ENCODE measurements at places on chromosomes 16 and 17.

DNA sequence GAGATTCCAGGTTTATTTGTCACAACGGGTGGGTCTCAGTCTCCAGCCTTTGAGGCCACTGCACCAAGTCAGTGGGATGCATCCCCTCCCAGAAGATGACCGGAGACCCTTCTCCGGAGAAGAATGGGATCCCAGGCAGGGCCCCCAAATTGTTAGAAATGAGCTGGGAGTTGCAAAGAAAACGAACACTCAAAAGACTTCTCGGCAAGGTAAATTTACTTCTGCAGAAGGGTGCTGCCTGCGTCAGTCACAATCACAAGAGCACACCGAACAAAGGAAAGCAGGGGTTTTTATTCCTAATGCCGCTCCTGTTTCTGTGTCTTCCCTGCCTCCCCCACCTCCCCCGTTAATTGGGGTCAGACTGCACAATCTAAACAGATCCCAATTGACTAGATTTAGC, 61.4 kb downstream of the ATF7IP2 start:
- DNase-seq = no peak

DNA sequence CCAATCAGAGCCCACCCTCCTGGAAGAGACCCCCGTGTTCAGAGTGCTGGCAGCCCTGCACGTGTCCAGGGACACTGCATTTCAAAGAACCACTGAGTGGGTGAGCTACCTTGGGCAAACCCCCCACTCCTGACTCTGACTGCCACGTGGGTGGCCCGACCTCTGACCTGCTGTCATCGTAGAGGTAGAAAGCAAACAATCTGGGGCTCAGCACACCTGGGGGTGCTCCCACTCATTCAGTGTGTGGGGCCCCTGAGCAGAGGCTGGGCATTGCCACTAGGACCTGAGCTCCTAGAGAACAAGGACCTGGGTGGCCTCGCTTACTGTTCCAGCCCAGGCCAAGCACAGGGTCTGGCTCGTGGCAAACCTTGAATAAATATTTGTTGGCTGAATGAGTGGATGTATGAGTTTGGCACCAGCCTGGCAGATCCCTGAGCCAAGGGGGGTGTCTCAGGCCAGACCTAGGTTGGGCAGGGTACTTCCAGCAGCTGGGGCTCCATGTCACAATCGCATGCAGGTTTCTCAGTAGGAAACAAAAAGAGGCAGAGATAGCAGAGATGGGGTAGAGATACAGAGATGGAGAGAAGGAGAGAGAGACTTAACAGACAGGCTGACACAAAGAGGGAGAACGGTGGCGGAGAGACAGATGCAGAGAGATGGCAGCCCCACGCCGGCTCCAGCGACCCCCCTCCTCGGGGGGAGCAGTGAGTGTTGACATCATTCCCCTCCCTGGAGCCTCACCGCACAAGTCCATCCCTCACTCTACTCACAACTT, 5.4 kb upstream of the DRC7 start:
- no peak for DNase-seq

DNA sequence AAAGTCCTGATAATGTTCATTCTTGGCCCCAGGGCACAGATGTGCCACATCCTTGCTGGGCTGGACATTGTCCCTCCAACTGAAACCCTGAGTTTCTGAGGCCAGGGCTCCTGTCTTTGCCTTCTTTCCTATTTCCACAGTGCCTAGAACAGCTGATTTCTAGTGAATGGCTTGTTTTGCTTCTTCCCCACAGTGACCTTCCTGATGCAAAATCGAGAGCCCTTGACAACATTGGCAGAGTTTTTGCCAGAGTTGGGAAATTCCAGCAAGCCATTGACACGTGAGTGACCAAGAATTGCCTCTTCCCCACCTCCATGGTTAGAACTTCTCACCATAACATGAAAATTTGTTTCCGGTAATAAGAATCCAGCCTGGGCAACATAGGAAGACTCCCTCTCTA, 14.5 kb downstream of the ODAD4 start:
- DNase-seq = no peak

DNA sequence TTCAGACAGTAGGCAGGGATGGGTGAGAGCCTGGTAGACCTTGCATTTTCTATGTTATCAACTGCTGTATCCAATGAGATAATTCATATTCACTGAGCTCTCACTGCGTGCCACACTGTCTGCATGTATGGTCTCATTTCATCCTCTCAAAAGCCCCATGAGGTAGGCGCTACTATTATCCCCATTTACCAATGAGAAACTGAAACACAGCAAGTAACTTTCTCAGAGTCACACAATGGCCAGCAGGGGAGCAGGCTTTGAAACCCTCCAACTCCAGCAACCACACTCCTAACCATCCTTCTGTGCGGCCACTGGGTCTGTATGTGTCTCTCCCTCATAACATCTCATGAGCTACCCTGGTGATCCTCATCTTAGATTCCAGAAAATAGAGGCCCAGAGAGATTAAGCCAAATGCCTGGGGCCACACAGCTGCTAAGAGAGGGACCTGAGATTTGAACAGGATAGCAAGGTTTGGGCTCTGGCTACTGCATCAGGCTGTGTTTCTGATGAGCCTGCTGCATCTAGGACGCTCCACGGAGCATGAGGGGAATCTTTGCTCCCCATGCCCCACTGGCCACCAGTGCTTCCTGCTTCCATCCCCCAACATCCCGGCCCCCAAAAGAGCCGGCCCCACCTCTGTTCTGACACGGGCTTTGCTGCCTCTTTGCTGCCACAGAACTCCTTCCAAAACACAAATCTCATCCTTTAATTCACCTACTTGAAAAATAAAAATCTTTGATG, 3.2 kb downstream of the CCR7 start:
- DNase-seq = no peak

DNA sequence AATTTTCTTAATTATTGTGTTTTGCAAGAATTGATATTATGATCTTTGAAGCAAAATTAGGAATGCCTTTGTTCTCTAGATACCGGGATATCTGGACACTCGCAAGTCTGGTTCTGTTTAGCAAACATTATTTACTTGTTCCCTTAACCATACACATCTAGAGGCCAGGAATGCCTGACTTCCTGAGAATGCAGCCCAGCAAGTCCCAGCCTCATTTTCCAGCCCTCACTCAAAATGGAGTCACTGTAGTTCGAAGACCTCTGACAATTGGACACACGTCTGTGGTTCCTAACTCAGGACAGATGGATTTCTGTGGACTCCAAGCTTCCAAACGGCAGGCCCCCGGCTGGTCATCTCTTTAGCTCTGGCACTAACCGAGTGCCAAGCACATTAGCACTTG, 355.4 kb upstream of the RBFOX1 start:
- DNase-seq = no peak

DNA sequence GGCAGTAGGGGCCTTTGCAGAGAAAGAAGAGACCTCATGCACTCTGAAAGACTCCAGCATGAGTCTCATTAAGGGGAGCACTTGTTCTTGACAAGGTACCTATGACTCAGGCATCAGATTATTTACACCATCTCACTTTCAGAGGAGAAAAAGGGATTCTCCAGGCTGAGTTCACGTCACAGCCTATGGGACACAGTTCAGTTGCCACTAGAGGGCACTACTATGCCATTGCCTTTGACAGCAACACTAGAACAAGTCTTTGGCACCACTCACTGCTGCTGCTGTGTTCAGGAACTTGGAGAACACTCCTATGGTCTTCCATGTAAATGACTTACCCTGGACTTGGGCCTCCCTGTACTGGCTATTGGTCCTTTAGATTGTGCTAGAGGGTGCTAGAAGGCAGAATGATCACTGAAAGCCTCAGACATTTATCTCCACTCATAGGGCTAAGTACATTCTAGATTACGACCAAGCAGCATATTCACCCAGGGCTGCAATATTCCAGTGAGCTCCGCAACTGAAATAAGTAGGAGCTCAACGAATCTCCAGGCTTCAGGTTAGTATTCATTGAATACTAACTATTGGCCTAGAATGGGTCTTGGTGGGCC, 225.1 kb upstream of the CA10 start:
- DNase-seq = peak; percentile 69

- DNase-seq = no peak
Measured at GRCh38 chr17:77618173-77618572, 340.3 kb upstream of the TNRC6C start.

DNA sequence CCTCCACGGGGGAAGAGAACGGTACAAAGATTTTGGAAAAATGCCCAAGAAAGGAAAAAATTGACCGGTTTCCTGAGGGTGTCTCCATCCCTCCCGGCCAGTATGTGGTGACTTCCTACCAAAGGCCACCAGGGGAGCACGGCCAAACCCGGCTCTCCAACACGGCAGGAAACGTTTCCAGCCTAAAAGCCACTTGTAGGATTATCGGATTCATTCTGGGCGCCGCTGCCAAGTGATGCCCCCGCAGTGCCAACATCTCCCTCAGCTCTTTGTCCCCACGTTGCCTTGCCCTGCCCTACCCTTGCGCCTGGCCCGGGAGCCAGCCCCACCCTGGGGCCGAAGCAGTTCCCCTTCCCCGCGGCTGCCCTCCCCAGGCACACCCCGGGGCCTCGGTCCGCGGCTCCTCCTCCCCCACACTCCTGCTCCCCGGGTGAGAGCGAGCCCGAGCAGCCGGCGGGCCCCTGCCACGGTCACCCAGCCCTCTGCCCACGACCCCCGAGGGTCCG, 688 bp downstream of the CRK start:
- peak; percentile 38 for DNase-seq

GRCh38 chr17:31401456-31402254, 10.2 kb downstream of the RAB11FIP4 start:
- no peak for DNase-seq

DNA sequence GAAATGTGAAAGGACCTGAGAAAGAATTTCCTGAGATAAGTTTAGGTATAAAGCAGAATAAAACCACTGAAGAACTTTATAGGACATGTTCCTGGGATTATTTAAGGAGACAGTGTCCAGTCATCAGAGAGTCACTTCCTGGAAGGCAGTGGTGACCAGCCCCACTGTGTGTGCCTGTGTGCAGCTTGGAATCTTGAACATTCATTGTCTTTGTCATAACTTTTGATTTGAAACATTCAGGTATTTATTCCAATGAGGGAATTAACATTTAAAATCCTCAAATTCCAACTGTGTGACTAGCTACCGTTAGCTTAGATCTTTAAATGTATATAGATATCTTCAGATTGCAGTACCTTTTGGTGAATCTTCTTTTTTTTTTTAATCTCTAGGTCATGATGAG, 61.7 kb upstream of the MRC2 start:
- DNase-seq = no peak

- peak; percentile 81 for DNase-seq
Measured at GRCh38 chr17:81976332-81977210, 858 bp upstream of the ASPSCR1 start.

DNA sequence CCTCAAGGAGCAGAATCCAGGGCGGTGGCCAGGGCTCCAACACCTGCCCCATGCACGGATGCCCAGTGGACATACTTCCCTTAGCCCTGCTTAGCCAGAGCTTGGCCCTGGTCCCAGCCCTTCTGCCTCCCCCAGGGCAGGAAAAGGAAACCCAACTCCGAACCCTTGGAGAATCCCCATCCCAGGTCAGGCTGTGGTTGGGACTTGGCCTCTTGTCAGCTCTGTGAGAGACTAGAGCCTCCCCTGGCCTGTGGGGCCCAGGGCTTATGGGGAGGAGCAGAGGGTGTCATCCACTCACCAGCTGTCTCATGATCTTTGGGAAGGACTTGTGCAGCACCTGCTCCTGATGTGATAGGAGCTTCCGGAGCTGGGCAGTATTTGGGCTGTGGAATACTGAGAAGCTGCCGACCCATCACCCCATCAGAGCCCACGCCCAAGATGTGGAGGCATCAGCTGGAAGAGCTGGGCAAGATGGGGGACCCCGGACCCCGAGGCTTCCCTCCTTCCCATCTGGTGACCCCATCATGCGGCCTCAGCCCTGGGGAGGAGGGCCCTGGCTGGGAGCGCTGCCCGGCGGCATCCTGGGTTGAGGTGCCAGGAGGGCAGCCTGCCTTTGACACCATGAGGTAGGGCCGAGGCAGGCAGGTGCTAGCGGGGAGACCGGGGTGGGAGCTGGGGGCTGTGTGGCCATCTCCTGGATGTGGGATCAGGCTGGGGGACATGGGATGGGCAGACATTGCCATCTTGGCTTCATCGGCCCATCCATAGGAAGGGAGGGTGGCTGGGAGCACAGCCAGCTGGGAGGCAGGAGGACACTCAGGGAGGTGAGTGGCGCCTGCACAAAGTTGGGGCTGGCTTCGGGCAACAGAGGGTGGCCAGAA, 45.1 kb downstream of the TNFRSF13B start:
- no peak for DNase-seq

DNA sequence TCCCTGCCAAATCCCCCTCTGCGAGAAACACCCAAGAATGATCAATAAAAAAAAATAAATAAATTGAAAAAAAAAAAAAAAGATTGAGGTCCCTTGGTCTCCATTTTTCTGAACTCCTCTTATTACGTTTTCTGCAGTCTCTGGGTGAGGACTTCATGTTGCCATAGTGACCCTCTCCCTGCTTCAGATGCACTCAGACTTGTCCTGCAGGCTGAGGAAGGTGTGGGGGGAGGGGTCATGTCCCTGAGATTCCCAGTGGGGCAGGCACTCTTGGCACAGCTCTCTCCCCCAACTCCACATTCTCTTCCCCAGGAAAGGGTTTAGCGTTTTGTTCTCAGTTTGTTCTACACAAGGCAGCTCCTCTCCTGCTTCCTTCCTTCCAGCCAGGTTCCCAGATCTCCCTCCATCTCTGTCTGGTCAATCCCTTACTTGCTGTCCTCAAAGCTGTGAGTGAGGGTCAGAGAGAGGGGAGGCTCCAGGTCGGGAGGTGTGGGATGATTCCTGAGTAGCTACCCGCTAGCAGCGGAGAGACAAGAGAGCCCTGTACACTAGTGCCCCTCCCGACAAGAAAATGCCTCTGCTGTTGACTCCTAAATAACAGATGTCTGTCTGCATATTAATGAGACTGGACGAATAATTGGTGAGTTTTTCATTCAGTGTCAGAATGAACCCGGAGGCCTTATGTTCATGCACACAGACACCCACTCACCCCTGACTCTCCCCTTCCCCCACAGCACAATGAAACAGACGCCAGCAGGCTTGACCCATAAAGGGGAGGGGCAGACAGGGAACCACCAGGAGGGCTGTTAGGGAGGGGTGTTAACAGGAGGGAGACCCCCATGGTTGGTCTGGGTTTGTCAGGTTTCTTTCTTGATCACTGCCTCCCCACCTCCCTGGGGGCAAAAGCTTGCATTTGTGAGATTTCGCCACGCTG, 9.2 kb downstream of the RND2 start:
- DNase-seq = no peak
